ENCODE measurements at places on chromosomes 3 and 15.
A peak's percentile ranks its signal among the peaks of the same experiment; 100 is the strongest.

DNA sequence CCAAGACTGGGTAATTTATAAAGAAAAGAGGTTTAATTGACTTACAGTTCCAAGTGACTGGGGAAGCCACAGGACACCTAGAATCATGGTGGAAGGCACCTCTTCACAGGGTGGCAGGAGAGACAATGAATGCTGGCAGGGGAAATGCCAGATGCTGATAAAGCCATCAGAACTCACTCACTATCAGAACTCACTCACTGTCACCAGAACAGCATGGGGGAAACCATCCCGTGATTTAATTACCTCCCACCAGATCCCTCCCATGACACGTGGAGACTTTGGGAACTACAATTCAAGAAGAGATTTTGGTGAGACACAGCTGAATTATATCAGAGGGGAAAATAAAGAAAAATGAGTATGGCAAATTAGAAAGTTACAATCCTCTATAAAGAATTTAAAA lies 310.9 kb downstream of the BCHE start:
- no peak for DNase-seq

DNA sequence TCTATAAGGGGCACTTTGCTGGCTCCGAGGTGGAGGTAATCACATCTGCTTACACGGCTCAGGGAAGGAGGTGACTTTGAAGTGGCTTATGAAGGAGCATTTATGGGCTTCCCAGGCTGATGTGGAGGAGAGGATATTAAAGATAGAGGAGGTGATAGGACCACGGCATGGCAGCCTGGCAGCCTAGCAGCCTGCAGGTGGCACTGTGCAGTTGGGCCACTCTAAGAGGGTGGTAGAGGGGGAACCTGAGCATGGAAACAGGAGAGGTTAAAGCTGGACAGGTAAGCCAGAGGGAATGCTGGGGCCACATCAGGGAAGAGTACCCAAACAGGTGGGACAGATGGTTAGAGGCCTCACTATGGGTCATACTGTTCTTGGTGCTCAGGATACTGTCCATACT lies 375.0 kb downstream of the WDR72 start:
- DNase-seq: no peak

DNA sequence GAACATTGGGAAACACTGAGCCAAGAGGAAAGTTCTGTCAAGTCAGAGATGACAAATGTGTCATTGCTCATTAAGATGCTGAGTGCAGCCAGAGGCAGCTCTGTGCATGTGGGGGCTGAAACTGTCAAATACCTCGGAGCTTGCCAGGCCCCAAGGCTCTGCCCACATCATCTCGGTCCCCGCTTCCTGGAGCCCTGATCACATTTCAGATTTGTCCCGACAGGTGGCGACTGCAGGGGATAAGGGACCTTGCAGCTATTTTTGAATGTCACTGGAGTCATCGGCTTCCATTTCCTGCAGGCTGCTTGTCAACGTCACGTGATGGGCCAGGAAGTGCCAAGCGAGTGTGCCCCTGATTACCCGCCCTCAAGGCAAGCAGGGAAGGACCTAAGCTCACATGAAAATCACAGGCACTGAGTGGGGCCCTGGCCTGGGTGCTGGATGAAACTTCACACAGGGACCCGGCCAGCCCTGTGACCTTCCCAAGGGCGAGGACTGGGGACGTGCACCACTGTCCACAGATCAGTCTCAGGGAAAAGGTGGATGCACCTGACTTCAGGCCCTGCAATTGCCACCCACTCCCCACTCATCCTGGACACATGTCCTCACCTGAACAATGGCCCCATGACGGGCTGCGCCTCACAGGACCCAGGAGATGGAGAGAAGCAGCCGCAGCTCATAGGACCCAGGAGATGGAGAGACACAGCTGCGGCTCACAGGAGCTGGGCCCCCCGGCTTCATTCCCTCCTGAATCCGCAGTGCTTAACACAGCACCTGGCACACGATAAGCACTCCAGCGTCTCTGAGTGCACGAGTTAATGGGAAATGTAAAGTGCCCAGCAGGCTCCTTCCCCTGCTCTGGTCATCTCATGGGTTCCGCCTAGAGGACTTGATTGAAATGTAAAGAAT lies 73.4 kb downstream of the NUP210 start:
- peak; percentile 80 for DNase-seq

DNA sequence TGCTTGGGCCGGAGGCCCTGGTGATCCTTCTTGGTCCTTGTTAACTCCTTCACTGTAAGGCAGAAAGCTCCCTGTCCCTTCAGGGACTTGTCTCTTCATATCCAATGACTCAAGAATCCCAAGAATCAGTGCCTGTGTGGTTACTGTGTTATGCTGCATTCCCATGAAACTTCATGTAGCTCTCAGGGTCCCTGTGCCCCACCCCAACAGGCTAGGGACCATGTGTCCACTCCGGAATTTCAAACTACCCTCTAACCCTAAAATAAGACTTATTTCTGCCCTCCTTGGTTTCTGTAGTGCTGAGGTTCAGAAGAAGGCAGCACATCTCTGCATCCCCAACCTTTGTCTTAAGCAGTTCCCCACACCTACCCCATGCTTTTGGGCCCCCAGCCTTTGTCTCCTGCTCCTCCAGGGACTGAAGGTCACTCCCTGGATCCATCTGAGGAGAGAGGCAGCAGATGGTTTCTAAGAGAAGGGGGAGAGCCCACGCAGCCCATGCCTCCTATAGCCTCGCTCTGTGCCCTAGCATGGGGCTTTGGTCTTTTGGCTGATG lies 531 bp upstream of the MAP1A start:
- peak; percentile 68 for DNase-seq

- DNase-seq: no peak
Observed at GRCh38 chr3:53725387-53725995, 120.7 kb downstream of the CHDH start.

GRCh38 chr3:131110087-131110486 lies 83.4 kb downstream of the NEK11 start:
- no peak for DNase-seq

DNA sequence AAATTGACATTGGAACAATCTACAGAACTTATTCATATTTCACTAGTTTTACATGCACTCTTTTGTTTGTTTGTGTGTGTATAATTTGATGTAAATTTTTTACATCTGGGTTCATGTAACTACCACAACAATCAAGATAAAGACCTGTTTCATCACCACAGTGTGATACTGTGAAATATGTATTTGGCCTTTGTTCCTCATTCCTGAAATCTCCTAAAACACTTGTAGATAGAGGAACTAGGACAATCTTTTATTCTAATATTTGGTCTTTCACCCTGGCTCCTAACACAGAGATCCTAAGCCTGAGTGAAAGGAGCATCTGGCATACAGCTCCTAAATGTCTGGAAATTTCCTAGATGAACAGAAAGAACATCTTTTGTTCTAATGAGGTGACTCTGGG lies 155.0 kb upstream of the GPR149 start:
- DNase-seq: no peak

DNA sequence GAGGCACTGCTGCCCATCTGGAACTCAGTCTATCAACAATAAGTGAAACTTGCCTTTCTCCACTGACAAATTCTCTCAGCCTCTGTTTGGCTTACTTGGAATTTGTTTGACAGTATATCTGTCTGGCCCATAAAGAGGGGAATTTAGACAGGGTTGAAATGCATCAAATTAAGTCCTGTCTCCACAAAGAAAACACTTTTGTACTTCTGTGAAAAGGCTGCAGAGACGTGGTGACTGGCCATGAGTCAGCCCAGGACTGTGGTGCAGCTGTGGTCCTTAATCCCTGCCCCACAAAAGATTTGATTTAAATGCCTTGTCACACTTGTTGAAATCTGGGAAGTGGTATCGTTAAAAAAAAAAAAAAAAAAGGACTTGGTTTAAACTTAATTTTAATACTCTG lies 47.5 kb downstream of the RYR3 start:
- DNase-seq: no peak

- peak; percentile 54 for DNase-seq
Observed at GRCh38 chr3:130725746-130726145, 20.9 kb downstream of the PIK3R4 start.

DNA sequence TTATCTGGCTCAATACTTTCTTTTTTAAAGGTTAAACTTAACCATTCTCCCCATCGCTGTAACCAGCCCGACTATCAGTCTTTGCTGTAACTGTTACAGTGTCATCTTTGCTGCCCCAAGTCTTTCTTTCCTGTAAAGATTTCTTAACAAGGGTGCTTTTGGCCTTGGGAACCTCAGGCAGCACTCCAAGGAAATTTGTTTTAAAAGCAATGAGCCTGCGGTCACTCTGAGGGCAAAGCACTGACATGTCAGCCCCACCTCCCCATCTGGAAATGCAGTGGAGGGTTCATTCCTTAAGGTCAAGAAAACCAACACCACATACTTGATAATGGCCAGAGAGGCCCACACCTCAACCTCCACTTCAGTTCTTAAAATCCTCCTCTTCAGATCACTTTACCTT lies 3.2 kb downstream of the TRANK1 start:
- peak; percentile 53 for DNase-seq

GRCh38 chr3:12842469-12842868 lies 1.1 kb upstream of the RPL32 start:
- no peak for DNase-seq

GRCh38 chr3:174413062-174413912 lies 445.8 kb upstream of the NAALADL2 start:
- DNase-seq: no peak

GRCh38 chr15:48928877-48929538 lies 34.7 kb downstream of the SHC4 start:
- no peak for DNase-seq

GRCh38 chr15:51818150-51818549 lies 11.3 kb upstream of the TMOD3 start:
- DNase-seq: no peak

DNA sequence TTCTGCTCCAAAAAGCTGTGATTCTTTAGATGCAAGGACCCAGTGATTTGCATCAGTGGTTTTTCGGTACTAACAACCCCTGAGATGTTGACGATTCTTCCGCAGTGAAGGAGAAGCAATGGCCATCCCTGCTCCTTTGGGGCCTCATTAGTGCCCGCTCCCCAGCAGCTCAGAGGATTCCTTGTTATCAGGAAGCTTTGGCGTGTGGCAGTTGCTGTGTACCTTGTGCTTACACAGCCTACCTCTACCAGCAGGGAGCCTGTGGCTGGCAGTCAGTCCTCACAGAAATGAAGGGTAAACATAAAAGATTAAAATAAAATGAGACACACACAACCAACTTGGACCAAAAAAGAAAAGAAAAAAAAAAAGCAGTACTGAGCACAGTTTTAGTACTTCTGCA lies 55.2 kb downstream of the CNTN3 start:
- DNase-seq: no peak

DNA sequence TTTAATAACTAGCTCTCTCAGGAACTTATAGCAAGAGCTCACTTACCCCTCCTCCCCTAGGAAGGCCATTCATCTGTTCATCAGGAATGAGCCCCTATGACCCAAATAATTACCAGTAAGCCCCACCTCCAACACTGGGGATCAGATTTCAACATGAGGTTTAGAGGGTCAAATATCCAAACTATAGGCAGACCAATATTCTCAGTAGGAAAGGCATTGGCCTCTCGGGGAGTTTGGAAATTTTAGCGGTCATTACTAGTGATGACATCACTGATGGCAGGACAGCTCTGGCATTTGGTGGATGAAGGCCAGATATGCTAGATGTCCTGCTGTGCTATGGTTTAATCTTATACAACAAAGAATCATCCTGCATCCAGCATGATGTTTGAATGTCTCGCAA lies 15.2 kb upstream of the CD47 start:
- peak; percentile 70 for DNase-seq

- DNase-seq: peak; percentile 83
Observed at GRCh38 chr3:57983734-57984518, 24.3 kb upstream of the FLNB start.

GRCh38 chr3:187735837-187736236 lies 9.4 kb downstream of the BCL6 start:
- peak; percentile 71 for DNase-seq

DNA sequence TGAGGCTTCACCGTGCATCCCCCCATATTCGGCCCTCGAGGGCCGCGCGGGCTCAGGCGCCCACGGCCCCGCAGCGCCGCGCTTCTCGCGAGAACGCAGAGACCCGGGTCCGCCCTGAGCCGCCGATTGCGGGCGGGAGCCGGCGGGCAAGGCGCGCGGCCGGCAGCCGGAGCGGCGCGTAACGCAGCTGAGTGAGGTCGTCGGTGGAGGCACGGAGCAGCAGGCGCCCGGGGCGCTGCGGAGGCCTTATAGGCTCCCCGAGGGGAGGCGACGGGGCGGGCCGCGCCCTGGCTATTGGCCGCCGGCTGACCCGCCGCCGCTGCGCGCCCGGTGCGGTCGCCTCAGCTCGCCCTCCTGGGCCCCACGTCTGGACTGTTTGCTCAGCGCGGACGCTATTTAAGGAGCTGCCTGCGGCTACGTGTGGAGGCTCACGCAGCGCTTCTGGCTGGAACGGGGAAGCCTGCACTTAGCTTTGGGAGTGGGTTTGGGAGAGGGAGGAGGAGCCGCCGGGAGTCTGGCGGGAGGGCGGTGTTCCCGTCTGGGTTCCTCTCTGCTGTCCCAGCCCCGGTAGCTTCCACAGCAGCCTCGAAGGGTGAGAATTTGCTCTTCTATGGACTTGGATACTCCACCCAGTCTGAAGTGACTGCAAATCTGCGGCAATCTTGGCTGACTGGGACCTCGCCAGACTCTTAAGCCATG lies at the start of gene PLOD2:
PLOD2 (minus strand) TSS at position 221 of the 699 bp plus-strand sequence; CDS start at position 26, 195 bp downstream.
- peak; percentile 94 for DNase-seq

- DNase-seq: no peak
Observed at GRCh38 chr3:87307805-87308204, 31.4 kb upstream of the POU1F1 start.

DNA sequence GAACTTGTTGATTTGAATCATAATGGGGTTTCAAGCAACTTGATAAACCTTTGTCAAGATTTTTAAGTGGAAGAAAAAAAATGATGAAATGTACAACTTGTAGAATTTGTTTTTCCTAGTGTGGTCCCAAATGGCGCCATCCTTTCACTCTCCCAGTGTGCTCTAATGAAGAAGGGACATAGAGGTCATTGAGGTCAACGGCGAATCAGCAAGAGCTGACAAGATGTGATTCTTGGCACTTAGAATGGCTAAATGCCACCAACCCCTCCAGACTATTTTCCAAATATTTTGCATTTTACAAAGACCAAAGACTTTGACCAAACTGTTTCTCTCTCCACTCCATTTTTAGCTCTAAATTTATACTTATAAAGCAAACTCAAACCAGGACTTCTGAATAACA lies 320.2 kb upstream of the MME start:
- DNase-seq: no peak

- DNase-seq: no peak
Observed at GRCh38 chr15:64824929-64825430, 467 bp downstream of the PIF1 start.

GRCh38 chr15:33742800-33743199 lies 225.5 kb upstream of the CHRM5 start:
- DNase-seq: no peak

DNA sequence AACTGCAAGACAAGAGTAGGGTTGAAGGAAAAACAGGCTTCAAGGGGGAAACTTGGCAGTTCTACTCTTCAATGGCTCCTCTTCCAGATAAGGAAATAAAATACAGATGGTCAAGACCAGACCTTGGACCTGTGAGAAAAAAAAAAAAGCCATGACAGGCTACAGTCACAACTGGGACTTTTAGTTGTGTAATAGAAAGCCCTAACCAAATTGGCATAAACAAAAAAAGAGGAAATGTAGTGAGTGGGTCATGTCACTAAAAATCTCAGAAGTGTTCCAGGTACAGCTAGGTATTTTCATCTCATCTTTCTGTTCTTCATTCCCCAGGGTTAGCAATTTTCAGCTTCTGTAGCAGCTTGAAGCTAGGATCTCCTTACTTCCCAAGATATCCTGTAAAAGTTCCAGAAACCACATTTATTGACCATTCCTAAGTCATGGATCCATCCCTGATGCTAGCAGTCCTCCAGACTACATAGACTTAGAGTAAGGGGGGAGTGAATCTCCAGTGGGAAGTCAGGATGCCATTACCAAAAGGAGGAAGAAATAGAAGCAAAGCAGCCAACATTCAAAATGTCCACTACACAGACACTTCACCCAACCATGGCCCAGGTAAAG lies 61.0 kb upstream of the CSTA start:
- no peak for DNase-seq

Measured in osteoblast (primary cell).